ENCODE measurements at places on chromosomes 1 and 21.

DNA sequence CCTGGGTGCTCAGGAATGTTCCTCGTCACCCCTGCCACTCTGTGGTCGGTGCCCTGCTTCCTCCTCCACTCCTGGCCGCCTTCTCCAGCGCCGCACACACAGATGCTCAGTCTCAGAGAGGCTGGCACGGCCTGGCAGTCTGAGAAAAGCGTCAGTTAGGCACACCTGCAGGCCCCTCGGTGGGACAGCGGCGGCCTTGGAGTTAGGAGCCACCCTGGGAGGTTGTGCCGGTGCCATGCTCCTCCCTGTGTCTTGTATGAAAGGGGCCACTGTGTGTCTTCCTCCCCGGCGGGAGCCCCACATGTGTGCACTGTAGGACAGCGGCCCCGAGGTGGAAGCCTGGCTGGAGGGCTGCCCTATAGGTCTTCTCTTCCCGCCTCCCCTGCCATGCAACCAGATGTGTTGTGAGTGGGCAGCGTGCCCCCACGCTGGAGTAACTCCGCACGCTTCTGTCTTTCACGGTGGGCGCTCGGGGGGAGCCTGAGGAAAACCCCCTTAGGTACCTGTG is 145.2 kb downstream of the PGBD5 start:
- DNase-seq = no peak

DNA sequence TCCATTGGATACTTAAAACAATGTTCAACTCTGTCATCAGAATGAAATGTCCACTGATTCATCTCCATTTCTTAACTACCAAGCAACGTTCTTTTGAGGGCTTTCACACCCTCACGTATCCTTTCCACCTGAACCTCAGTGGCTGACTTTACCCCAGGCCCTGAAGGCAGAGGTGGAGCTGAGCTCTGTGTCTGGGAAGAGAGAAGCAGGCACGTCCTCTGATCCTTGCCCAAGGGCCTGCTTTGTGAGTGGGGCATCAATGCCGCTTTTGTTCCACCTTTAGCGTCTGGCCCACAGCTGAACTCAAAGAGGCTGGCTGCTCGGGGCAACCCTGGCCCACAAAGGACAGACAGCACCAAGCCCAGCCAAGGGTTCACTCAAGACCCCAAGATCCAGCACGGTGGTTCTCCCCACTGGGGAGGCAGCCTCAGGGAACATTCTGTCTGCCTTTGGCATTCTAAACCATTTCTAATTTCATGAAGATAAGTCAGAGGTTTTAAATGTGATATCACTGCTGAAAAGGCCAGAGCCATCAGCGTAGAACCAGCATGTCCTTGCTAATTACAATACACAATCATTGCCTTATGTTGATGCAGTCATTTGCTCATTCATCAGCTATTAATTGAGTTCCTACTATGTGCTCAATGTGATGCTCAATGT is 126.0 kb upstream of the UBE2U start:
- no peak for DNase-seq

DNA sequence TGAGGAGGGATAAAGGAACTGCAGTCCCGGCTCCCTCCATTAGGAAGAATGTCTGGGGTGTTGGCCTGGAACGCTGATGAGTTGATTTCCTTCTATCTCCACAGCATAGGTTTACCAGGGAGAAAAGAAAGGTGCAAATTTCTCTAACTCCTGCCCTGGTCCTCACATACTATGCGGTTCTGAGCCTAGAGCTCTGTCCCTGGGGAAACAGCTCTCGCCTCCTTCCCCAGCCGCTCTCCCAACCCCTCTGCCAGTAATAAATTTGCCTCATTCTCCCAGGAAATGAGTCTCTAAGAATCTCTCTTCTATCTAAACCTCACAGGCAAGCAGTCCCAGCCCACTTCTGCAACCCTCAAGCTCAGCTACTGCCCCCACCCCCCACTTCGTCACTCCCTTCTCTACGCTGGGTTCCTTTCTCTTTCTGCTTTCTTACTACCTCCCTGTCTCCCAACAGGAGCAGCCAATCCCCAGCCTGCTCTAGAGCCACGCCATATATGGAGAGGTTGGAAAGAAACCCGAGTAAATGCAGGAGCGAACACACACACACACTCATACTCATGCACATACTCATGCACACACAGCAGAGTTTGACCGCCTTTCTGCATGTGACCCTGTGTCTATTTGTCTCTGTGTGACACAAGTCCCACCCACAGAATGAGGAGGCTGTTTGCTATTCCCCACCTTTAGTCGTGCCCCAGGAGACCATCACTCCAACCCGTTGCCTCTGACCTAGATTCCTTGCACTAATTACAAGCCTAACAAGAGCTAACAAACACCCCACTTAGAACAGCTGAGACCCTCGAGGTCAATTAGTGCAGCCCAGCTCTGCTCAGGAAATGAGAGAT is 13.4 kb downstream of the PLEKHO1 start:
- peak; percentile 99 for DNase-seq

DNA sequence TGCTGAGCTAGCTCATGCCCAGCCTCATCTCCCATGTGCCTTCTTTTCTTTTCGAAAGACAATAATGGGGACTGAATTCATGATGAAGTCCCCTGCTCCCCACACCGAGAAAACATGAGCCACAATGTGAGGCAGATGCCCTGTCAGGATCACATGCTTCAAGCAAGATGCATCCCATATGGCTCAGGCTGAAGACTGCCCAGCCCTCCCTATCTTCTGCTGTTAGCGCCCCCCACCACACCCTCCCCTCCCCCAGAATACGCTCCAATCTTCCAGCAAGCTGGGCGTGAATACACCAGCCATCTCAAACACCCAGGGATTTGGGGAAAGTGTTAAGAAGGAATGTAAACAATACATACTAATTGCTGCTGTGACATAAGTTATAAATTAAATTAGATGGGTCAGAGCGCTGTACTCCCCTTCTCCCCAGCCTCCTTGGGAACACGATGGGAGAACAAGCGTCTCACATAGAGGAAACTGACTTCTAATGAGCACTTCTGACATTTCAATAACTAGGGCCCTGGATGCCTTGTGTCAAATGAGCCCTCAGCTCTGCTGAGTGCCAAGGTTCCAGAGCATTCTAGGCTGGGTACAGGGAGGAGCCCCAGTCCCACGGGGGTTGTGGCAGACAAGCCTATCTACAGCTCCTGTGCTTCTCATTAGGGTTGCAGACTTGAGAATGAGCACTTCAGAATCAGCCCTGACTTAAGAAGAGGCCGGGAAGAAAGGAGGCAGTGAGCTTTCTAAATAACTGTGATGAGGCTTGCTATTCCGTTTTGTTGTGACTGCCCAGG is 55.6 kb downstream of the TNR start:
- DNase-seq = no peak

- no peak for DNase-seq
Observed at GRCh38 chr1:169367096-169367685, 406 bp downstream of the NME7 start.

DNA sequence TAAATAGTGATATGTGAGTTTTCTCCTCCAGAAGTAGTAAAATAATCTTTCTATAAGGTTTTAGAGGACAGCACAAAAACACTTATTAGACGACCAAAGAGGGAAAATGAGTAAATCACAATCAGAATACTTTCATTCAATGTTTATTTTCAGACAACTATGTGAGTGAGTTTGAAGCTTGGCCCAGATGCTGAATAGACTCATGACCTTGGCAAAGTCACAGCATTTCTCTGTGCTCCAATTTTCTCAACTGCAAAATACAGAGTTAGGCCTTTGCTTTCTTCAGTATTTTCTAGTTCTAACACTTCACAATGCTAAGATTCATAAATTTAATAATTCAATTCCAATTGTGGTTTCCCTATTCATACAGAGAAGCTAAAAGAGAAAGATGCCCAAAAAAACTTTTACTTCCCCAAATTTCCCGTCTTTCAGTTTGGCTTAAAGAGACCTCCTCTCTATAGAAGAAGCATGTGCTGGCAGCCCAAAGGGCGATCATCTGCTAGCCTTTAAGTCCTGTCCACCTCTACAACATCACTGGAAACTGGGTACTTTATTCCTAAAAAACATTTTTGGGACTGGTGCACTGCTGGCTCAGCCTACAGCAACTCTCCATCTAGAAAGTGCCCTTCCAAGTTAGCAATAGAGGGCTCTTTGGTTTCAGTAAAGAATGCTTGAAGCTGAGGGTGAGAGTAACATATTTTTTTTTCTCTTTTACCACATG is 116.8 kb upstream of the GORAB start:
- no peak for DNase-seq

- DNase-seq = no peak
Observed at GRCh38 chr1:26027716-26028489, 6.3 kb downstream of the EXTL1 start.

DNA sequence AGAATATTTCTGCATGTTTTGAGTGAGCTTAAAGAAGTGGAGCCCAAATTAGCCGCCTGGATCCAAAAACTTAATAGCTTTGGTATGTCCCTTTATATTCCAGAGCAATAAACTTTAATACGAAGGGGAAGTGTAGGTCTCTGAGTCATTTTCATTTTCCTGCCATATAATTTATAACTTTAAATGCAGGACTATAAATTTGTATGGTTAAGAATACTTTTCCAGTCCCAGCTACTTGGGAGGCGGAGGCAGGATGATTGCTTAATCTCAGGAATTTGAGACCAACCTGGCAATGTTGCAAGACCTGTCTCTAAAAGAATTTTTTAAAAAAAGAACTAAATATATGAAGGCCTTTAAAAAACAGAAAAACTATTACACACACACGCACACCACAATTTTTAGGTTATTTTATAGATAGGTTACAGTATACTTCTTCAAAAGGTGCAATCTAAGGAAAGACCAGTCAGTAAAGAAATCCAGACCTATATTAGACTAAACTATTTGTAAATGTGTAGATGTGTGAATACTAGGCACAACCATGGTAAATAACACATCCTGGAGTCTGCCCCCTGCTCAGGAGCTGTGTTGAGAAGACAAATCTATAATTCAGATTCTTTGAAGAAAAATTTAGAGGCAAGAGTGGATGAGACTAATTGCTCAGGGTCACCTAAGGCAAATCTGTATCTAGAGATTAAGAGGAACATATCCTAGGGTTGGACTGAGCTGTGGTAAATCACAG is 80.3 kb downstream of the TTC3 start:
- DNase-seq = no peak

DNA sequence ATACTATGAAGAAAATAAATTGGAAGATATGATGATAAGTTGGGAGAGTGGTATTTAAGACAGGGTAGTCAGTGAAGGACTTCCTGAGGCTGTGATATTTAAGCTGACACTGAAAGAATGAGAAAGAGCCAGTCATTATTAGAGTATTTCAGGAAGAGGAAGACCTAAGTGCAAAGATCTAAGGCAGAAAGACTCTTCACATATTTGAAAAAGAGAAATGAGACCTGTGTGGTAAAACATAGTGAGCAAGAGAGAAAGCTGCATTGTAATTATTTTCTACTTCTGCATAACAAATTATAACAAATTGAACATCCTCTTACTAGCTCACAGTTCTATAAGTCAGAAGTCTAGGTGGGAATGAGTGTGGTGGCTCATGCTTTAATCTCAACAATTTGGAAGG is 34.6 kb upstream of the DOCK7 start:
- no peak for DNase-seq

GRCh38 chr1:23473037-23473800 is 10.8 kb downstream of the ASAP3 start:
- peak; percentile 54 for DNase-seq

DNA sequence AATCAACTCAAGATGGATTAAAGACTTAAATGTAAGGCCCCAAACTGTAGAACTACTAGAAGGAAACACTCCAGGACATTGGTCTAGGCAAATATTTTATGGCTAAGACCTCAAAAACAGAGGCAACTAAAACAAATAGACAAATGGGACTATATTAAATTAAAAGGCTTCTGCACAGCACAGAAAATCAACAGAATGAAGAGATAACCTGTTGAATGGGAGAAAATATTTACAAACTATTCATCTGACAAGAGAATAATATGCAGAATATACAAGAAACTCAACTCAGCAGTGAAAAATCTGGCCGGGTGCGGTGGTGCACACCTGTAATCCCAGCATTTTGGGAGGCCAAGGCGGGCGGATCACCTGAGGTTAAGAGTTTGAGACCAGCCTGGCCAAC is 84.1 kb upstream of the HNRNPU start:
- no peak for DNase-seq

- no peak for DNase-seq
Observed at GRCh38 chr21:29149808-29150425, 19.5 kb downstream of the MAP3K7CL start.

- no peak for DNase-seq
Observed at GRCh38 chr21:45918835-45919447, 62.6 kb upstream of the COL6A1 start.

- DNase-seq = no peak
Observed at GRCh38 chr1:48228156-48228555, 5.6 kb downstream of the SLC5A9 start.

- no peak for DNase-seq
Observed at GRCh38 chr1:61825393-61825792, 83.1 kb downstream of the PATJ start.

DNA sequence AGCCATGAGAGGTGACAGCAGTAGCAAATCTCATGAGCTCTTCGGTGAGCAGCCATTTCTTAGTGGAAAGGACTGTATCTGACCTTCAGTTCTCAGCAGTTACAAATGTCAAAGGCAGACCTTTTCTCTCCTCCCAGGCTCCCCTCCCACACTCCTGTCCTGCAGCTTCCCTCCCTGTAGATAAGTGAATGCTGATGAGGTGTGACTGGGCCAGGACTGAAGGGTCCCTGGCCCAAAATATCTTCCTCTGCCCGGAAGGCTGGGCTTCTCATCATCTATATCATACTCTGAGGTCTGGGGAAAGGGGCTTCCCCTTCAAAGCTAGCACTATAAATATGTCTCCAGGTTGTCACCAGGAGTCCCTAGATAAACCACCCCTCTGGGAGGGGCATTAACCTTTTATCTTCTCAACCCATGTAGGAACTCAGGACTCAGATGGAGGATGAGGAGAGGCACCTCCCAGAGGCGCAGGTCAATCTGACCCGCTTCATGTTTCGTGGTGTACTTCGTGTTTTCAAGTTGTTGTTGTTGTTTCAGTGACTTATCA is 3.6 kb upstream of the ADAMTSL4 start:
- DNase-seq = peak; percentile 2

- peak; percentile 32 for DNase-seq
Observed at GRCh38 chr1:99728494-99729235, 37.8 kb downstream of the FRRS1 start.

DNA sequence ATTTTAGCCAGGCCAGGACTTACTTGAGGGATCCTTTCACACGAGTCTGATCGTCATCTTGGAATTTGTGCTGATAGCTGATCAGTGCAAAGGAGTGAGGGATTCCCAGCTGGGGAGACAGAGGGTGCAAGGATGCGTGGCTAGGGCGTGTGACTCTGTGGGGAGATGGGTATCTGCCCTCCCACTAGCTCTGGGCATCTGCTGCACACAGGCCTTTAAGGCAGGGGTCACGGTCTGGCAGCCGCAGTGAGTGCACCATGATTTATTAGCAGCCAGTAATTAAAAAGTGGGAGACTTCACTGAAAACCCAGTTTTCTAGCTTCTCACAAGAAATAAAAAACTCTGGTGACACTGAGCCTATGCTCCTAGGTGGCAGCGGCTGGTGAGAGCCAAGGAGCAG is 20.4 kb downstream of the THAP3 start:
- DNase-seq = no peak

GRCh38 chr21:36694593-36695282 is 4.2 kb upstream of the SIM2 start:
- DNase-seq = no peak

Data from H4 (cell line).